ENCODE measurements at places on chromosomes 12 and 14.

DNA sequence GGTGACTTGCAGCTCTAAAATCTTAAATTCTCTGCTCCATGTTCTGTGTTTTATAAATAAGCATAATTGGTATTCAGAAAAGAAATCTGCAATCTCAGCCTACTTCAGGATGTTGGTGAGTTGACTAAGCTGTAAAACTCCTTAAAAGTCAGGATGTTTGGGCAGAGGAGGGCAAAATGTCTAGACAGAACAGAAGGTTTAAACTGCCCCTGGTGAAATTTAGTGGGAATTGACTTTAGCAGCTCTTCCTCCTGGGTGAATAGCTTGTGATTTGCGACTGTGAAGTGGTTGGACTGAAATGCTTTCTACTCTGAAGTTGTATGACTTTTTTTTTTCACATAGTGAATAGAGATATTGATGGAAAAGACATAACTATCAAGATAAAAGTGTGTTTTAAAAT lies 85.8 kb downstream of the CAND1 start:
- no peak for DNase-seq

DNA sequence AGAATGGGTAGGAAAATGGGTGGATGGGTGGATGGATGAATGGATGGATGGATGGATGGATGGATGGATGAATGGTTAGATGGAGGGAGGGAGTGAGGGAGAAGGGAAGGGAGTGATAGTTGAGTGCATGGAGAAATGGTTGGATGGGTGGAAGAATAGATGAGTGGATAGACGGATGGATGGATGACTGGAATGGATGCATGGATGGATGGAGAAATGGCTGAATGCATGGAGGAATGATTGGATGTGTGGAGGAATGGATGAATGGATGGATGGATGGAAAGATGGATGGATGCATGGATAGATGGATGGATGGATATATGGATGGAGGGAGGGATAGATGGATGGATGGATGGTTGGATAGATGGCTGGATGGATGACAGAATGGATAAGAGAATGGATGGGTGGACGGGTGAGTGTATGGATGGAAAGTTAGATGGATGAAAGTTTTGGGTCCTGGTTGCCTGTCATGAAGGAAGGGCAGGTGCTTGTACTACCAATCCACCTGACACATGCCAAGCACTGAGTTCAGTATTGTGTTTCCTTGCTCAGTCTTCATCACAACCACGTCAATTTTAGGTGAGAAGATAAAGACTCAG lies 286.5 kb upstream of the RTL1 start:
- no peak for DNase-seq

- no peak for DNase-seq
Measured at GRCh38 chr12:123984903-123985302, 11.9 kb downstream of the ZNF664 start.

DNA sequence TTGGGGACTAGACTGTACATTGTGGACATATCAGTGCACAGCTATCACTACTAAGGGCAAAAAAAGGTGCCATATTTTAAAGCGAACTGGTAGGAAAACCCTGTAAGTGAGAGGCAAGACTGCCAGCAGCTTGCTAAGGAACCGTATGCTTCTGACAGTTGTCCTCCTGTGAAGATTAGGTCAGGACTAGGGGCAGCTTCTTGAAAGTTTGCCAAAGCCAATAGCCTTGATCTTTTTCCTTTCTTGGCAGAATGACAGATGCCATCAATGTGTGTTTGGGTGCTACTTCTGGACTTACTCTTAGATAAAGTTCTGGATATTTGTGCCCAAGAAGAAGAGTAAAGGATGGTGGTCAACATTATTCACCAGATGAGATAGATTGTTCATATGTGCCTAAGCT lies 7.4 kb downstream of the DAAM1 start:
- DNase-seq = no peak

GRCh38 chr12:124407074-124407473 lies 112.2 kb downstream of the RFLNA start:
- no peak for DNase-seq

- DNase-seq = no peak
Measured at GRCh38 chr14:36818246-36818645, 156.6 kb downstream of the PAX9 start.

- DNase-seq = no peak
Measured at GRCh38 chr12:121102307-121102706, 30.4 kb upstream of the P2RX7 start.

- no peak for DNase-seq
Measured at GRCh38 chr12:53613821-53614220, 12.4 kb downstream of the ATF7 start.

DNA sequence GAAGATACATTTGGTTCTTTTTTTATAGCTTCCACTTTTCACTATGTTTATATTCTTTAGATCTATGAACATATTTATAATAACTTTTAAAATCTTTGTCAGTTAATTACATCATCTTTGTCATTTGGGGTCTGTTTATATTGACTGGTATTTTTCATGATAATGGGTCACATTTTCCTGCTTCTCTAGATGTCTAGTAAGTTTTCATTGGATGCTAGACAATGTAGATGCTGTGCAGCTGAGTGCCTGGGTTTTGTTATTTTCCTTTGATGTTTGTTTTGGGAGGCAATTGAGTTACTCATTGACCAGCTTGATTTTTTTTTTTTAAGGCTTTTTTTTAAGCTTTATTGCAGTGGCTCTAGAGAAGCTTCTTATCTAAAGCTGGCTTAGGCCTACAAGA lies 4.9 kb downstream of the MAP1LC3B2 start:
- no peak for DNase-seq

Measured in BJ (cell line).